ENCODE measurements at places on chromosomes 6 and 20.

GRCh38 chr6:122712448-122713137, 66.9 kb upstream of the FABP7 start:
- no peak for DNase-seq

GRCh38 chr6:140604786-140605185, 1230.3 kb upstream of the CITED2 start:
- DNase-seq = no peak

GRCh38 chr6:140462453-140463311, 1088.2 kb upstream of the CITED2 start:
- no peak for DNase-seq

- no peak for DNase-seq
Measured at GRCh38 chr6:66900133-66901083, 1193.4 kb upstream of the EYS start.

DNA sequence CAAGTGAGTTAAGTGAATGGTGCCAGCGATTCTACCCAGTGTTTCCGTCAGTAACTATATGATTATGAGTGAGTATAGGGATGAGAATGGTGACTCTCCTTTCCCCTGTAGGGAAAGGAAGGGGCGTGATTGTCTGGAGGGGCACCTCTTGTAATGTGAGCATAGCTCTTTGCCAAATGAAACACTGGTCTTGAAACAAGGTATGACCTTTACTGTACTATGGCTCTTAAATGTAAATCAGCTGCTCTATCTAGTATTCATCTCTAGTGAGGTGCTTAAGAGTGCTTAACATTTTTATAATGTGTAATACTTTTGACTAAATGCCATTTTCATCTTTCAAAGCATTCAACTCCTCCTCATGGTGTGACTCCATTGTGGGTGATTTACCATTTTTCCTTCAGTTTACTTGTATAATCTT, 11.0 kb downstream of the PANK2 start:
- DNase-seq = no peak

DNA sequence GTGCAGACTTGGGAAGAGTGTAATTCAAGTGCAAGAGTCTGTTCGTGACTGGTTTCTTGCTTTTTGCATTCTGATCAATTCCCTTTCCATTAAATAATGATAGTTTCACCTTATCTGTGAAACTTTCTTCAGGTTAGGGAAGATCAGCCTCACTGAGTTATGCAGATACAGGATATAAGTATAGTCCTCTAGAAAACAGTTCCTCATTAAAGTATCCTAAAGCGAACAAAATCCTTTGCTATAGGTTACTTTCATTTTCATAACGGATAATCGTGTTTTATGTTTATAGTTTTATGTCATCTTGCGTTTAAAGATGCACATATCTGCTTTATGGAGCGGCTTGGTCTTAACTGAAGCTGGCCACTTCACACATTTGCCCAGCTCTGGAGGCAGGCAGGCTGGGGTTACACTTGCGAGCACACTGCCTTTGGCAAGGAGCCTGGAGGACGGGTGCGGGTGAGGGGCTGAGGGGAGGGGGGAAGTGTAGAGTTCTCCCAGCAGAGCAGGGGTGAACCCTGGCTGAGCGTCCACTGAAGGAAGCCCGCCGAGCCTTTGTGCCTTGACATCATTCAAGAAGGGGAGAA, 123.5 kb upstream of the IFNGR1 start:
- DNase-seq = no peak

DNA sequence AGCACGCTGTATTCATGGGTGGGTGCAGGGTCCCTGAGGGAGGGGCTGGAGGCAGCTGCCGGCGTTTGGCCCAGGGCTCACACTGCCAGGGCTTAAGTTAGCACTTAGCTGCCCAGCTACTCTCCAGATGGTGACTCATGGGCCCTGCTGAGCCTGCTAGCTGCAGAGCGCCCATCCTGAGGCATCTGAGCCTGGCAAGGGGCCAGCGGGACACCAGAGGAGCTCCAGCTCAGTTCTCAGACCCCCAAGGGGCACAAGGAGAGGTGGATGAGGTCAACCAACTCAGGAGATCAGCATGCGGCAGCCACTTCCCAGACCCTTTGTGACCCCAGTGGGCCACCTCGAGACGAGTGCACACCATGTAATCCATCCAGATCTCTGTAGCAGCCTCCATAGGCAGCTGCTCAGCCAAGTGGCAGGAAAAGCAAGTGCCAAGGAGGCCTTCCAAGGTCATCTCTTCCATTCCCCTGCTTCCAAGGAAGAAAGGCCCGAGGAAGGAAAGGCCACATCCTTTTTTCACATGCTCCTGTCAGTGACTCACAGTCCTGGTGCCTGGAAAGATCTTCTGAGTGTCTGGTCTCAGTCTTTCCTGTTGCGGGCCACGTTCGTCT, 35.3 kb downstream of the FOXP4 start:
- peak; percentile 93 for DNase-seq

- DNase-seq = no peak
Measured at GRCh38 chr6:96330884-96331283, 190.7 kb upstream of the UFL1 start.

GRCh38 chr20:23032056-23032749, 2.9 kb upstream of the SSTR4 start:
- no peak for DNase-seq

- no peak for DNase-seq
Measured at GRCh38 chr20:23061262-23061661, 11.8 kb upstream of the THBD start.

DNA sequence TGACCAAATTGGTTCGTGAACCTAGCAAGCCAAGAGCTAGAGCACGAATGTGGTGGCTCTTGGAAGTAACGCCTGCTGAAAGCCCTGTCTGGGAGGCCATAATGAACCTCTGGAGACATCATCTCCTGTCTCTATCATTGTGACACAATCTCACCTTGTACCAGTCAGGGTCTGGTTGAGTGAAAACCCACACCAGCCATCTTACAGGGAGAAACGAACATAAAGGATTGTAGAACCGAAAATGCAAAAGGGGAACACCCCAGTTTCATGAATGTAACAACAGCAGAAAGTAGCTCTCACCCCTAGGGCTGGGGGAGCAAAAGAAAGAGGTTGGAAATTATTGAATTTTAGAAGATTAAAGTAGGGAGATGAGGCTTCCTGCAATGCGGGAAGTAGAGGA, 50.9 kb upstream of the TAB2 start:
- DNase-seq = no peak

- DNase-seq = no peak
Measured at GRCh38 chr6:16090920-16091319, 38.0 kb upstream of the MYLIP start.

DNA sequence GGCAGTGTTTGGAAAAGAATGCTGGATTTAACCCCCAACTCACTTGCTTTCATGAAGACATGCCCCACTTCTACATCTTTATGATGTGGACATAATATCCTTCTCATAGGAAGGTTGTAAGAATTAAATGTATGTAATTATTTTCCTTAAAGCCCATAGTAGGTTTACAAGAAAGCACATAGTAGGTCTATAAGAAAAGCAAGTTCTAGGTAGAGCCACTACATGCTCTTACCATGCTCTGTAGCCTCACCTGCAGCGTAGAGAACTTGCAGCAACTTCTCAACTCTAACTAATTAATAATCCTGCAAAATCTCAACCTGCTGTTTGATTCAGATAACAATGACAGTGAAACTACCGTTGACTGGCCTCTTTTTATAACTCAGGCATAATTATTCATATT, 288.4 kb downstream of the TSHZ2 start:
- no peak for DNase-seq

- DNase-seq = peak; percentile 95
Measured at GRCh38 chr6:41733707-41734665, 1.4 kb downstream of the TFEB start.

- no peak for DNase-seq
Measured at GRCh38 chr6:13378669-13379590, 50.6 kb upstream of the TBC1D7 start.

DNA sequence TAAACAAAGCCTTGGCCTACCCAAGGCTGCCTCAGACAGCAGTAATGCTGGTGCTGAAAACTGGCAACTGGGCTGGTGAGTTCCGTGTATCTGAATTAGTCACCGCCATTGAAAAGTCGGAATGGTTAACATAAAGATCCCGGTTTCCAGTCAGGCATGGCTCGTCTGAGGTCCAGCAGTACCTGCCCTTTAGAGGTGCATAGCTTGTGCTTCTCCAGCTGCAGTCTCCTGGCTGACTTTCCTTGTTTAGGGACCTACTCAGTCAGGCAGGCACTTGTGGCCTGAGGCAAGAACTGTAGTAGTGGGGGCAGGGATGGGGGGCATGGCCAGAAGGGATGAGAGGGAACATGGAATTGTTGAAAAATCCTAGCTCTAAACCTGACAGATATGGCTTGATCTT, 101.6 kb downstream of the FYN start:
- DNase-seq = no peak

GRCh38 chr20:61166324-61166723, 85.7 kb upstream of the CDH4 start:
- no peak for DNase-seq

DNA sequence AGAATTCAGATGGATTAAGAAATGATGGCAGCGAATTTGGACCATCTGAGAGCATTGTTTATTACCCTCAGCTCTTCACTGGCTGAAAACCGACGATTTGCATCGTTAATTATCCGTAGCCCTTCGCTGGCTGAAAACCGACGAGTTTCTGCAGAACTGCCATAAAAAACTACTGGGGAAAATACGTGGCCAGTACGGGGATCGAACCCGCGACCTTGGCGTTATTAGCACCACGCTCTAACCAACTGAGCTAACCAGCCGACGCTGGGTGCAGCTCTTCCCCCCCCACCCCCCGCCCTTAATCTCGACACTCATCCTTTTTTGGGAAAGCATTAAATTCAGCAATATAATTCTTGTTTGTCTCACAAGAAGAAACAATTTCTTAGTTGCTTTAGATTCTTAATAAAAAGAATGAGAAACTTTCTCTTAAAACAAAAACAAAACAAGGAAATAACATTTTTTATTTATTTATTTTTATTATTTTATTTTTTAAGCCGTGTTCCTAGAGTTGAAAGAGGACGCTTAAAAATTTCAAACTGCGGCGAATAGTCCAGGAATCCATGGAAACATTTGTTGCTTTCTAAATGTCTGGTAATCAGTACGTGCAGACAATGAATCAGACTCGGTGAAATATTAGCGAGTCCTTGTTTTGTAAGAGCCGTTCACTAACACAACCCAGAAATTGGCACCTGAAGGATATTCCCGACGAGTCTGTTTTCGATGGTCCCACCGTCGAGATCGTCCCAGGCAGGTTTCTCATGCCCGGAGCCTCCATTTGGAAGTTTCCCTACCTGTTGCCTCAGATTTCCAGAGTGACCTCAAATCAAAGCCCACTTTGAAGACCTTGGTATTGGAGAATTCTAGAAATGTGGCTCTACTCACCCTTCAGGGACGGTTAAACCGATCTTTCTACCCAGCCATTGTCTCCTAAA, 27.8 kb downstream of the PRSS16 start:
- DNase-seq = no peak

GRCh38 chr6:47357827-47358226, 48.1 kb upstream of the TNFRSF21 start:
- DNase-seq = no peak

DNA sequence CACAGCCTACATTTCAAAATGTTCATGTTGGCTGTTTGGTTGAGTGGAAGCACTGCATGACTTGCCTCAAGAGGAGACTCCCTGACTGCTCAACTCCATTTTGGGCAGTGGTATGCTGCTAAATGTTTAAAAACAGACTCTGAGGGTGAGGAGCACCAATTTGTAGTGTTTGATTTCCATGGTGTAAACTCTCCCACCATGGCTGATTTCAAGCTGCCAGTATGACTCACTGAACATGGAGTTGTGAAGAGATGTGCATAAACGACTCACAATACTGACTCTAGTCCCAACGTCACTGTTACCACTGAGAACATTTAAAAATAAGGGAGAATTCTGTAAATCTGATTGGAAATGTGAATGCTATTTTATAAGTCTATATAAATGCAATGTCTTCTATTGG, 70.4 kb downstream of the BACH2 start:
- no peak for DNase-seq

DNA sequence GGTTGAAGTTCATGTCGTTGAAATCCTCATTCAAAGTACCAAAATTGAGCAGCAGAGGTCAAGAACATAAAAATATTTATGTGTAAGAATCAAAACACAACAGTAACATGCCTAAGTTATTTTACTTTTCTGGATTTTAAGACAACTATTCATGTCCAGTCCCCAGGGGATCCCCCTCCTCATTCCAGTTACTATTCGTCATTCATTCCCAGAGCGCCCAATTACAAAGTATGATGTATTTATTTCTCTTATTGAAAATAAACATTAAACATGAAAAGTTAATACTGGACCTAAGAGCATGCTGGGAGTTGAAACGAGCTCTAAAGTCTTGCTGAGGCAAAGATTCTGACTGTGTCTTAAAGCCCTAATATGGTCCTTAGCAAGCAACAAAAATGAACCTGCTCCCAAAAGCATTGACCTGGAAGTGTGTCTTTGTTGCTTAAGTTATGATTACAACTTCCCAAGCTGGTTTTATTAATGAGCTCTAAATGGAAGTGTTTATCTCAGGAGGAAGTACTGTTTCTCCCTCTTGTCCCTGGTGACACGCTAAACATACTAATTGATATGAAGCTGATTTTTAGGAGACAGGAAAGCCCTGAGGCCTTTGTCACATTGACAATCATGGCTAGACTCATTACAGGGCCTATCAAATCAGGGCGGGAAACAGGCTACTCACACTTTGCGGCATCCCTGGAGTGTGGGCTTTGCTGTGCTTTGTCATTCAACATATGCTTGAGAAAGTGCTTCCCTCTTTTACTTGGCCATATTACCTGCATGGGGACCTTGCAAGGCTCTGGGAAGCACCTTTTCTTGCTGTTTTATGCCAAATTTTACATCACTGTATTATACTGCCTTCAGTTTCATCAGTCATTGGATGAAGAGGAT, 192.2 kb upstream of the DTNBP1 start:
- DNase-seq = no peak

GRCh38 chr6:169098116-169098515, 155.5 kb downstream of the THBS2 start:
- DNase-seq = no peak

GRCh38 chr6:3520281-3521230, 63.7 kb upstream of the SLC22A23 start:
- DNase-seq = no peak

DNA sequence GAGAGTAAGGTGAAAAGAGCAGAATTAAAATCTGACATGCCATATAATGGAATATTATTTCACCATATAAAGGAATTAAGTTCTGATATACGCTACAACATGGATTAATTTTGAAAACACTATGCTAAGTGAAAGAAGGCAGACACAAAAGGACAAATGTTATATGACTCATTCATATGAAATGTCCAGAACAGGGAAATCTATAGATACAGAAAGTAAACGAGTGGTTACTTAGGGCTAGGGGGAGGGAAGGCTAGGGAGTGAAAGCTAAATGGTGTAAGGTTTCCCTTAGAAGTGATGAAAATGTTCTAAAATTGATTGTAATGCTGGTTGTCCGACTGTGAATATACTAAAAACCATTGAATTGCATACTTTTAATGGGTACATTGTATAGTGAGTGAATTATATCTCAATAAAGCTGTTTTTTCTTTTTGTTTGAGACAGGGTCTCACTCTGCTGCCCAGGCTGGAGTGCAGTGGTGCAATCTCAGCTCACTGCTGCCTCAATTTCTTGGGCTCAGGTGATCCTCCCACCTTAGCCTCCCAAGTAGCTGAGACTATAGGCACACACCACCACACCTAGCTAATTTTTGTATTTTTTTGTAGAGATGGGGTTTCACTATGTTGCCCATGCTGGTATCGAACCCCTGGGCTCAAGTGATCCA, 8.2 kb downstream of the PRPH2 start:
- DNase-seq = no peak

GRCh38 chr20:42192321-42192720, 574.1 kb upstream of the CHD6 start:
- no peak for DNase-seq
